SJSA1 (cell line): ENCODE measurements at places on chromosomes 4 and X. TPM values are rescaled to one million over a fixed set of nuclear protein-coding genes. Genes with fewer than 3 reads are reported as not detected.
A peak's percentile ranks its signal among the peaks of the same experiment; 100 is the strongest.

DNA sequence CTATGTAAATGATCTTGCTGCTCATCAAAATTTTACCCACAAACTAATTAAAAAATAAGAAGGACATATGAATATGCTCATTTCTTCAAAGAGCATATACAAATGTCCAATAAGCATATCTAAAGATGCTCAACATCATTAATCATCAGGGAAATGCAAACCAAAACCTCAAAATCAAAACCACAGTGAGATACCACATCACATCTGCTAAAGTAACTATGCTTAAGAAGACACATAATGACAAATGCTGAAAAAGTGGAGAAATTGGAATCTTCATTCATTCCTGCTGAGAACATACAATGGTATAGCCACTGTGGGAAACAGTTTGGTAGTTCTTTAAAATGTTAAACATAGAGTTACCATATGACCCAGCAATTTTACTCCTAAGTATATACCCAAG, 81.9 kb downstream of the AFF2 start:
- H3K4me3 ChIP-seq, result no peak overlapping the region
- H3K36me3 ChIP-seq, result no peaks in the 10 kb centered on the region
- H3K4me1 ChIP-seq, result no peaks in the 10 kb centered on the region

GRCh38 chr4:2915789-2916188, 47.4 kb downstream of the NOP14 start:
- no peak for DNase-seq
- no peaks in the 10 kb centered on the region for H3K27me3 ChIP-seq
- H3K27ac ChIP-seq, result no peak overlapping the region
- H3K4me1 ChIP-seq, result no peaks in the 10 kb centered on the region
- no peak overlapping the region for H3K4me3 ChIP-seq

DNA sequence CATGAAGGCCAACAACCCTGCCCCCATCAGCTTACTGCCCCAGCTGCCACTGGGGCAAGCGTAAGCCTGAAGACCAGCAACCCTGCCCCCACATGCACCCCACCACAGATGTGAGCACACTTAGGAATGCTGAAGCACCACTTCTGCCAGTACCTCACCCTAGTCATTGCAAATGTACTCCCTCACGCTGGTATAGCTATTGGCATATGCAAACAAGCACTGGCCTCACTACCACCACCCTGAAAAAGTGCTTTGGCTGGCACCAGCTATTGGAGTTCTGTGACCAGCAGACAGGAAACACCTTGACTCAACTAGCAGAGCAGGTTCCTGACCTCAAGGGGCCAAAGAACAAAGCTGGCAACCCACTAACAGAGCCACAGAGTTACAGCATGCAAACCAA, 534.4 kb upstream of the POU3F4 start:
- H3K4me3 ChIP-seq, result no peak overlapping the region
- DNase-seq, result no peak
- H3K27ac ChIP-seq, result no peak overlapping the region
- H3K27me3 ChIP-seq, result no peaks in the 10 kb centered on the region
- H3K4me1 ChIP-seq, result no peaks in the 10 kb centered on the region
- H3K36me3 ChIP-seq, result no peaks in the 10 kb centered on the region

- no peak overlapping the region for H3K27ac ChIP-seq
- H3K4me3 ChIP-seq, result no peak overlapping the region
- H3K27me3 ChIP-seq, result no peaks in the 10 kb centered on the region
- no peak for DNase-seq
- no peaks in the 10 kb centered on the region for H3K36me3 ChIP-seq
- H3K4me1 ChIP-seq, result no peaks in the 10 kb centered on the region
Observed at GRCh38 chr4:28675582-28675981, 1814.9 kb downstream of the STIM2 start.

Gene CXCL5
- total RNA-seq, result 0.47 TPM in 1 of 2 replicates, not detected in the other

- H3K27me3 ChIP-seq, result no peaks in the 10 kb centered on the region
- H3K4me1 ChIP-seq, result no peaks in the 10 kb centered on the region
- H3K27ac ChIP-seq, result no peak overlapping the region
- no peaks in the 10 kb centered on the region for H3K36me3 ChIP-seq
Observed at GRCh38 chrX:5324546-5324945, 904.1 kb downstream of the NLGN4X start.

Gene ZNF630
- total RNA-seq, result 0.47 and 0.58 TPM in 2 replicates

- no peak for DNase-seq
- H3K27ac ChIP-seq, result no peak overlapping the region
- no peak overlapping the region for H3K4me3 ChIP-seq
- H3K27me3 ChIP-seq, result no peaks in the 10 kb centered on the region
Observed at GRCh38 chrX:44042751-44043150, 69.6 kb upstream of the NDP start.

Gene F8A2
- not detected in 2 replicates for total RNA-seq

Gene TRIM75
- total RNA-seq, result not detected in 2 replicates

Gene NIPAL1
- 0.91 and 2.4 TPM in 2 replicates for total RNA-seq

GRCh38 chr4:104752337-104752736, 257.6 kb upstream of the CXXC4 start:
- H3K4me3 ChIP-seq, result no peak overlapping the region
- H3K27me3 ChIP-seq, result no peaks in the 10 kb centered on the region
- H3K4me1 ChIP-seq, result no peaks in the 10 kb centered on the region
- H3K36me3 ChIP-seq, result no peaks in the 10 kb centered on the region
- no peak for DNase-seq

Gene FGG
- total RNA-seq, result not detected in 2 replicates

Gene TRPC5OS
- total RNA-seq, result not detected in 2 replicates

DNA sequence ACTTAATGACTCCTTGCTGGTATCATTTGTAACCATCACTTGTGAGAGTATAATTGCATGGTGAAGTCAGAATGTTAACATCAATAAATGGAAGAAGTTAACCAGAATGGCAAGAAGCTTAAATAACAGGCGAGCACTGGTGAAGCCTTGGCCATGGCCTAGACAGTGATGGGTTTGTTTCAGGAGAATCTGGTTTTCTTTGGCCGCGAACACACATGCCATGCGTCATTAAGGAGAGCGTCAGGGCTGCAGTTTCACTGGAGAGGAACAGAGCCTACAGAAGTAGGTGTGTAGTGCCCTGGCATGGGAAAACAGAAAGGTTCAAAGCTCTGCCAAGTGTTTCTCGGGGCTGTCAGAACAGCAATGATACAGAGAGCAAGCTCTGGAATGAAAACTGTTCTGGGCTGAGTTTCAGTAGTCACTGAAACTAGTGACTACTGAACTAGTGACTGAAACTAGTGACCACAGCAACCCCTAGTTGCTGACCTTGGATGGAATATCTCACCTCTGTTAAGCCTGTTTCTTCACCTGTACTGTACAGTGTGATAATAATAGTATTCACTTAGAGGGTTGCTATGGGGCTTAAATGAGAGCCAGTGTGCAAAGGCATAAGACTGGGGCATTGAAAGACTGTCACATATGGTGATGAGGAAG, 93.8 kb downstream of the C4orf51 start:
- DNase-seq, result no peak
- H3K27ac ChIP-seq, result no peak overlapping the region
- no peak overlapping the region for H3K4me3 ChIP-seq
- H3K36me3 ChIP-seq, result peaks cover 65% of the 10 kb centered on the region
- H3K27me3 ChIP-seq, result no peaks in the 10 kb centered on the region
- no peaks in the 10 kb centered on the region for H3K4me1 ChIP-seq

DNA sequence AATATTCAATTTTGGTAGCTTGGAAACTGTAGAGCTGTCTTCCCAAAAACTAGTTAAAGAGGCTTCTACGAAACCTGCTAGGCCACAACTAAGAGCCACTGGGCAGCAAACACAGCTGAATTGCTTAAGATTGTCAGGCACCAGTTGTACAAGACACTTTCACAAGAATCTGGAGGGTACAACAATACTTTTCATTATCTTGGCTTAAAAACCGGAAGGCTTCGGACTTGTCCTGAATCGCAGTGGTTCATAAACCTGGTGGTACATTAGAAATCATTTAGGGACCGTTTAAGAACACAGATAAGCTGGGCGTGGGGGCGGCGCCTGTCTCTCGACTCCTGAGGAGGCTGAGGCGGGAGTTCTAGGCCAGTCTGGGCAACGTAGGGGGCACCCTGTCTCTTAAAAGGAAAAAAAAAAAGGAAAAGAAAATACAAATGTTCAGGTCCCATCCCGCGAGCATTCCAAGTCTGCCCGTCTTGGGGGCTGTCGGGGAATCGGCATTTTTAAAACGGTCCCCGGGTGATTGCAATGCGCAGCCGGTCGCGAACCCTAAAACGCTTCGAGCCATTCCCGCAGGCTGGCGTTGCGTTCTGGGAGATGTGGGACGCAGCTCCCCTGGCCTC, 763 bp downstream of the PYURF start:
- H3K4me1 ChIP-seq, result peaks cover 21% of the 10 kb centered on the region
- peak overlapping the region; percentile 85 for H3K27ac ChIP-seq
- peak overlapping the region; percentile 84 for H3K4me3 ChIP-seq

Gene CT55
- total RNA-seq, result not detected in 2 replicates

DNA sequence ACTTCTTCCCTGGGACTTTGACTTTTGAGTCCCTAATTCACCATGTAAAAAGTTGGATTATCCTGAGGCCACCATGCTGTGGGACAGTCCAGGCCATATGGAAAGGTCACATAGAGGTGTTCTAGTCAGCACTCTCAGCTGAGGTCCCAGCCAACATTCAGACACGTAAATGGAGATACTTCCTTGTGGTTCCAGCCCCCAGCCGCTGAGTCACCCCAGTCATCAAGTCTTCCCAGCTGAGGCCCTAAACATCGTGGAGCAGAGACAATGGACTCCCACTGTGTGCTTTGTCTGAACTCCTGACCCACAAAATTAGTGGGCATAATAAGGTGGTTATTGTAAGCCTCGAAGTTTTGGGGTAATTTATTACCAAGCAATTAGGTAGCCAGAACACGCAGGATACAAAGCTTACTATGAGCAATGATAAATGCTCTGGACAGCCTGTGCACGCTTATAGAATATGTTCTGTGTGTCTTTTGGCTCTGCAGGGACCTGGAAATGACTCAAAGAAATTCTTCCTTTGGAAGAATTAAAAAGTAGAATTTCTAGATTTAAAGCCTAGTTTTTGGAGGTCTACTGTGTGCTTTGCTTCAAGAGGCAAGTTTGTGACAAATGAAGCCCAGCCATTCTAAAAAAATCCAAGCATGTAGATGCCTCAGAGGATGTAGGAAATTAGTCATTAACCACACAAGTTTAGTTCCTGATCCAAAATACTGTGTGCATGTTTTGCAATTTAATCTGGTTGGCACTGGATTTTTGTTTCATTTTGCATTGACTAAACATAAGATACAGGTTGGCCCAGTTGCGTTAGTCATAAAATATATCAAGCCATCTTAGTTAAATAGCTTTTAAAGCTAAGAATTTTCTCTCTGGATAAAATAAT, 33.2 kb upstream of the SLC9A7 start:
- peak overlapping the region; percentile 99 for H3K27ac ChIP-seq
- DNase-seq, result peak; percentile 84
- no peak overlapping the region for H3K4me3 ChIP-seq
- no peaks in the 10 kb centered on the region for H3K27me3 ChIP-seq
- H3K36me3 ChIP-seq, result no peaks in the 10 kb centered on the region
- peaks cover 24% of the 10 kb centered on the region for H3K4me1 ChIP-seq

DNA sequence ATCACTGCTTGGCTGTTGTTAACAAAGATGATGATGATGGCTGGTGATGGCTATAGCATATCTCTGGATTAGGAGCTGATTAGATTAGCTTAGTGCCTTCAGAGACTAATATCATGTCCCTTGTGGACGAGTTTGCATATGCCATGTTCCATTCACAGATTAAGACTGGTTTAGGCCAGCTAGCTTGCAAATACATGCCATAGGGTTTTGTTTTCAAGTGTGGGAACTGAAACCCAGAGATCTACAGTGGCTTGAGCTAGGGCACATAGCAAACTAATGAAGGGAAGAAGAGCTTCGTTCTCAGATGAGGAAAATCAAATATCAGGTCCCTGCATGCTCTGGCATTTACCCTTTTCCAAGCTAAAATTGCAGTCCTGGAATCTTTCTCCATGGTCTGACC, 492.3 kb downstream of the MAGEE1 start:
- DNase-seq, result no peak
- no peaks in the 10 kb centered on the region for H3K27me3 ChIP-seq

DNA sequence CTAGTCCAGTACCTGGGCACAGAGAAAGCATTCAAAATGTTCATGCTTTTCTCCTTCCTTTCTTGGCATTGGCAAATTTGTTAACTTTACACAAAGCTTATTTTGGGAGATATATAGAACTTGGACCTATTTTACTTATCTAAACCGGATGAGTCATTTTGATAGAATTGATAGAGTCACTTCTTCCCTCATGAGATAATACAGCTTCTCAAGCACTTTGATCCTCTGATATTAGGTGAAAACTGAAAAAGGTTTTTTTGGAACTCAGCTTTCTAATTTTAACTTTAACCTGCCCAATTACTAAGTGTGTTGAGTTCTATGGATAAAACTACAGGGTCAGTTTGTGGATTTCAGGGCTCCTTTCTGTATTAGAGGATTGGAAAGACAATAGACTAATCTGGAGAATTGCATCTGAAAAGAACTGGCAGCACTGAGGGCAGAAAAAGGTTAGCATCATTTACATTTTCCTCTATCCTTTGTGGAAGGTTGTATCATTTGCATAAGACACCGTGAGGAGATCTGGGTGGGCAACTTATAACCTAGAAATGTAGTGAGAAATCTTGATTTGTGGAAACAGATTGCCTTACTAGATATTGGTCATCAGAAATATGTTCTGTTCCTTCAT, 2.4 kb downstream of the WDR44 start:
- peak overlapping the region; percentile 67 for H3K4me3 ChIP-seq
- no peak overlapping the region for H3K27ac ChIP-seq
- H3K4me1 ChIP-seq, result peaks cover 25% of the 10 kb centered on the region
- DNase-seq, result no peak
- H3K36me3 ChIP-seq, result peaks cover 2% of the 10 kb centered on the region; the same call in 1 of the 2 replicates

DNA sequence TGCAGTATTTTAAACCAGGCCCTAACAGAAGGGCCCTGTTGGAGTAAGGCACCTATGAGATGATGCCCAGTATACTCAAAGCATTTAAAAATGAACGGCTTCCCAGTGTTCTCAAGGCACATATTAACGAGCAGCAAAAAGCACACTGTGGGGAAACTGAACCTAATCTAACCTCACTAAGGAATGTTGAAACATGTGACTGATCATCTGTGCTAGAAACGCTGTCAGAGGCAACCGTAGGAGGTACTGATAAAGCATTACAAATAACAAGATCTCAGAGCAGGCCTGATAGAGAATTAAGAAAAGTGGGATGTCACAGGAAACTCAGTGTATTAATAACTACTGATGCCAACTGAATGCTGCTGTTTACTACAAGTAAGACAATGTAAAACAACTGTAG, 24.0 kb downstream of the ASB9 start:
- no peak overlapping the region for H3K4me3 ChIP-seq
- no peaks in the 10 kb centered on the region for H3K36me3 ChIP-seq
- no peak for DNase-seq
- no peaks in the 10 kb centered on the region for H3K4me1 ChIP-seq
- no peak overlapping the region for H3K27ac ChIP-seq

DNA sequence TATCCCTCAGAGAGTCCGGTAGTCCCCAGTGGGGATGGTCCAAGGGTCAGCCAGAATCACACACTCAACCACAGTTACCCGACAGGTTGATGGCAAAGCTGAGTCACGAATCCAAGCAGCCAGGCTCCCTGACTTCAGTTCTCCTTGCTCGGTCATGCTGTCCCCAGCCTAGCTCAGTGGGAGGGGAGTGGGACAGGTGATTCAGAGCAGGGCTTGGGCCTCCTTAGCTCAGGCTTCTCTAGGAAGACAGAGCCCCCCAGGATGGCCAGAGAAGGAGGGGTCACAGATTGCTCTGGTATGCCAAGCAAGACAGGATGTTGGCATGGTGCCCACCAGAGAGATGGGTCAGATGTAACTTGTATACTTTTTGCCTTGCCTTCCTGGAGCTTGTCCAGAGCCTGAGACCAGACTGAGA, 66.5 kb downstream of the EFNB1 start:
- H3K27ac ChIP-seq, result no peak overlapping the region
- H3K4me1 ChIP-seq, result no peaks in the 10 kb centered on the region
- H3K36me3 ChIP-seq, result no peaks in the 10 kb centered on the region
- H3K27me3 ChIP-seq, result no peaks in the 10 kb centered on the region

Gene PABPC1L2A
- total RNA-seq, result not detected in 2 replicates
